ENCODE measurements at places on chromosomes 16 and 17.

DNA sequence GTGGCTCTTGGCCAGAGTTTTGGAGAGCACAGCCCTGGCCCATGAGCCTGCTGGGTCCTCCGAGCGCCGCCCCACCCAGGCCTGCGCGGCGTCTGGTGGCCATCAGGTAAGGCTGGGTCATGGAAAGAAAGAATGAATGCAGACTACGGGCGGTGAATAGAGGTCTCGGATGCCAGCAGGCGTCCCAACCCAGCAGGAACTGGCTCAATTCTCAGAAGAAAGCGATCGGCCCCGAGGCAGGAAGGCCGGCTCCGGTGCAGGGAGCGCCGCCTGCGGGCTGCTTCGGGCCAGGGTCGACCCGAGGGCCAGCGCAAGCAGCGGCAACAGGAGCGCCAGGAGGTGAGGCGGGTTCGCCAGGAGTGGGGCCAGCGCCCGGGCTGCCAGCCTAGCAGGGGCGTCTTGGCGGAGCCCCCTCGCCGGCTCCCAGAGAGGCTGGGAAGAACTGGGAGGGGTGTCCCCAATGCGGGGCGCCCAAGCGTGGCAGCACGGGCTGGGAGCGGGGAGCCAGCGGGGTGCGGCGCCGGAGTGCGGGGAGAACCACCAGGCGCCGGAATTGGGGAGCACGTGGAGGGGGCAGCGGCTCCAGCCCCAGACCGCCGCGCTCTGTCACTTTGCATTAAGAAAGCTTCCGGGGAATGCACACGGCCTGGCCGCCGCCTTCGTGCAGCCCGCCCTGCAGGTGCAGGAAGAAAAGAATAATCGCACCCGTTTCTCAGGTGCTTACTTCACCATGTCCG lies 7.1 kb upstream of the TMC5 start:
- DNase-seq: no peak

DNA sequence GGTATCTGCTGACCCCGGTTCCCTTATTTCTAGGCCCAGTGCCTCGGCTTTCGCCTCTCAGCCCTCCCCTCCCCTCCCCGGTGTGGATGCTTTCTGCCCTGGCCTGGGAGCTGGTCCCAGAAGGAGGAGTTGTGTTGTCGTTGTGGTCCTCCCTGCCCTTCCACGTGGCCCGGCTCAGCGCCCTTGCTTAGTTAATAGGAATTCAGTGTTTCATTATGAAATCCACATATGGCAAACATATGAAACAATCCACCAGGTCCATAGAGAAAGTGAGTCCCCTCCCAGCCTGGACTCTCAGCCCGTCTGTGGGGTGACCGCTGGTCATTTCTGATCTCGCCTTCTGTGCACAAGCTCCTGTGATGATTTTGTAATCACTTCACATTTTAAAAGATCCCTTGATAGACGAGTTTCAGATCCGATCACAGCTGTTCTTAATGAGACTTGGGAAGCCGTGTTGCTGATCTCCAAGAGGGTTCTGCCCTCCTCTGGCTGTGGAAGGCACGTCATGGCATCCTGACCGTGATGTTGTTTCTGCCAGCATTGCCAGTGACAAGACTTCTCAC lies 112.1 kb downstream of the BANP start:
- DNase-seq: peak; percentile 58

DNA sequence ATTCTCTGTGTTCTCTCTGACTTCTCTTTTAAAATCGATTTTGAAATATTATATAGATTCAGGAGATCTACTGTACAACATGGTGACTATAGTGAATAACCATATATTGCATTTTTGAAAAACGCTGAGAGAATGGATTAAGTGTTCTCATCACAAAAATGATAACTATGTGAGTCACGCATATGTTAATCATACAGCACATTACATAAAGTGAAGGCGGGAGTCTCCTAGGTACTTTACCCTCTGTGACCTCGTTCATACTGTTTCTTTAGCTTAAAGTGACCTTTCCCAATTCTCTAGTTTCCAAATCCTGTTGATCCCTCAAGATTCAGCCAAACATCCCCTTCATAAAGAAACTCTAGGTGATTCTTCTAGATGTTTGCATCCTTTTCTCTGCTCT lies 3.1 kb upstream of the KRTAP3-2 start:
- no peak for DNase-seq

GRCh38 chr17:15440347-15440746 lies 27.1 kb downstream of the CDRT4 start:
- DNase-seq: no peak

DNA sequence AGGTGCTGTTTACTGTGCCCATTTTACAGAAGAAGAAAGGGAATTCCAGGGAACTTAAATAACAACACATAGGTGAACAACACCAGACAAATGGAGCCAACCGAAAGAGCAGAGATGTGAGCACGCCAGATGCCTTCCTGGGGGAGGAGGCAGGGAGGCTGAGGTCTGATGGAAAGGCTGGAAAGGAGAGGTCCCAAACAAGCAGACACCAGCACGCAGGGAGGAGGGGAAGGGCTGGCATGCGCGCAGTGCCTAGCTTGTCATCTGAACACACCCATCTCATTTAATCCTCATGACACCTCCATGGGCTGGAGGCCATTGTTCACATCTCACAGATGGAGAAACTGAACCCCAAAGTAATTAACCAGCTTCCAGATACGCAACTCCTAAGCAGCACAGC lies 20.9 kb upstream of the CACNG5 start:
- DNase-seq: no peak

- no peak for DNase-seq
Observed at GRCh38 chr17:64216338-64217248, 46.5 kb downstream of the TEX2 start.

DNA sequence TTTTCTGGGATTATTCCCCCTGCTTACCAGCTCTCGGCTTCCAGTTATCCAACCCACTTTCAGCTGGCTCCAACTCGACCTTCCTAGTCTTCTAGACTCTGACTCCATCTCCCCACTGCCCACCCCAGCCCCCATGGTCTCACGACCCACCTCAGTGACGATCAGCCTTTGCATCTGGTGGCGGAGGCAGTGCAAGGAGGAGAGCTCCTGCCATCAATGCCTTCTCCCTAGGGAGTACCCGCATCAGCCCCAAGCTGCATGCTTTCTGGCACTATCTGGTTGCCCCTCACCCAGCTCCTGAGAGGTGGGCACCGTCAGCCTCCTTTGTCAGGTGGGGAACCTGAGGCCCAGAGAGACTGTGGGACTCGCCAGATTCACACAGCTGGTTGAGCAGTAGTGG lies 72.6 kb upstream of the RPL38 start:
- no peak for DNase-seq

GRCh38 chr16:11511328-11511727 lies 75.4 kb downstream of the LITAF start:
- DNase-seq: no peak

GRCh38 chr16:68197250-68197649 lies 38.7 kb downstream of the ESRP2 start:
- no peak for DNase-seq

- no peak for DNase-seq
Observed at GRCh38 chr17:82978765-82979349, 100.6 kb upstream of the METRNL start.

DNA sequence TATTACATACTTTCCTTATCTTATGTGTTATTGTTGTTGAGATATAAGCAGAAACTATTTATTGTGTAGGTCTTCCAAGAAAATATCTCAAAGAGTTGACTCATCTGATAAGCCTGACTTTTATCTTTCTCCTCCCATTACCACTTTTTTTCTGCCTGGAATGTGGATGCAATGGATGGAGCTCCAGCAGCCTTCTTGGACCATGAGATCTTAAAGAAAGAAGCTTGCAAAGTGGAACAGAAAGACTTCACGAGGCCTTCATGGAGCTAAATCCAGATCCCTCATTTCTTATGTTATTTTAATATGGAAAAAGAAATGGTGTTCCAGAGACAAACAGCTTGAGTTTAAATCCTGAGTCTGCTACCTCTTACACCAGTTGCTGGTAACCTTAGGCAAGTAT lies 237.6 kb upstream of the FOXF1 start:
- DNase-seq: no peak

- peak; percentile 92 for DNase-seq
Observed at GRCh38 chr16:28879841-28880588, 1.7 kb downstream of the ATP2A1 start.

DNA sequence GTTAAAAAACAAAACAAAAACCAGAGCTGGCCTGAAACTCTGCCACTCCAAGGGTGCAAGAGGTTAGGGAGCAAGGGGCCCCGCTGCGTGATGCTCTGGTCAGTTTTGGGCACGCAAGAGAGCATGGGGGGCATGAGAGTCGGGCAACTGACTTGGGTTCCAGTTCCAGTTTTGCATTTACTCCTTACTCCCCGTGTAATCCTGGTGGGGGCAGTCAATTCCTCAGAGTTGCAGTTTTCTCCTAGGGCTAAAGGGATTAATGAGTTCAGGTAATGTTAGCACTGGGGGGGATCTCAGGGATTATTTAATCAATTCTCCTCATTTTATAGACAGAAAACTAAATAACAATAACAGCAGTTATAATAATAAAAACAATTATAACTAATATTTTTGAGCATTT lies 72.9 kb upstream of the PMFBP1 start:
- no peak for DNase-seq

DNA sequence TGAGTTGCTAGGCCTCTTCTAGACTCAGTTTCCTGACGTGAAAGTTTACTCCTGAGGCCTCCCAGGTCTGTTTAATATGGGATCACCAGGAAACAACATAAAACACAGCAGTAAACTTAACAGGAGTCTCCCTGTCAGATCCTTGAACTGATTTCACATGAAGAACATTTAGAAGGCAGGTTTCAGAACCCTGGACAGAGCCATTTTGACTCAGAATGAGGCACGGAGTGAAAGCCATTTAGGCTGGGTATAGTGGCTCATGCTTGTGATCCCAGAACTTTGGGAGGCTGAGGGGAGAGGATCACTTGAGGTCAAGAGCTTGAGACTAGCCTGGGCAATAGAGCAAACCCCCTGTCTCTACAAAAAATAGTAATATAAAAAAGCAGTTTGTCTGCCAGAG lies 289.1 kb downstream of the CA10 start:
- DNase-seq: no peak

- DNase-seq: no peak
Observed at GRCh38 chr16:3988011-3988410, 107.5 kb upstream of the CREBBP start.

- DNase-seq: no peak
Observed at GRCh38 chr16:51888016-51888415, 658.9 kb downstream of the TOX3 start.

GRCh38 chr16:82271636-82272035 lies 101.6 kb upstream of the MPHOSPH6 start:
- DNase-seq: no peak

GRCh38 chr17:18218756-18219415 lies 6.5 kb upstream of the LLGL1 start:
- DNase-seq: no peak

DNA sequence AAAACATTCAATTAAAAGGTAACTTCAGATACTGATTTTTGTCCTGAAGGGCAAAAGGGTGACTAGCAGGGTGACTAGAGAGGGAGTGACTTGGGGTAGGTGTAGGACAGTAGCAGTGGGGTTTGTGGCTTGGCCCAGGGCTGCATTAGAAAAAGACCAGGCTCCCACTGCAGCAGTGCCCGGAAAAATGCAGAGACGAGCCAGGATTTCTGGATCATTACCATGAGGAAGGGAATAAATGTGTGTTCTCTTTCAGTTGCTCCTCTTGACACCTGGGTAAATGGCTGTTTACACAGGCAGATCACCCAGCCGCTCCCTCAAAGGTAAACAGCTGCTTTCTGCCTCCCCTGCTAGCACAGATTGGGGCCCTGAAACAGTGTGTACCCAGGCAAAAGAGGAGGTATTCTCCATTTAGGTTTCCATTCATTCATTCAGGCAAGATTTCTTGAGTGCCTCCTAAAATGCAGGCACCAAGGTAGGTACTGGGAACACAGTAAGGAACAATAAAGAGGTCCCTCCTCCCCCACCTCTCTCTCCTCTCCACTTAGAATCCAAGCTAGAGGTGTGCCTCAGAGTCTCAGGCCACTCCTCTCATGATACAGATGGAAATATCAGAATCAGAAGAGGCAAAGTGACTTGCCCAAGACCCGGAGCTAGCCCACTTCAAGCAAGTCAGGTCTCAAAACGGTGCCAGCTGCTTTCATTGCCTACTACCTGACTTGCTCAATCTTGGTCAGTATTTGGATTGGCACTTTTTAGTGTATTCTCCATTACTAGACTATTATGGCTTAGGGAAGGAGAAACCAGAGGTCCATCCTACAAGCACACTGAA lies 15.2 kb upstream of the TOX3 start:
- no peak for DNase-seq

- no peak for DNase-seq
Observed at GRCh38 chr16:53775821-53776431, 72.0 kb downstream of the FTO start.

- DNase-seq: no peak
Observed at GRCh38 chr16:30961384-30961783, 3.8 kb downstream of the SETD1A start.

GRCh38 chr16:89149386-89149785 lies 22.2 kb upstream of the CDH15 start:
- DNase-seq: no peak

DNA sequence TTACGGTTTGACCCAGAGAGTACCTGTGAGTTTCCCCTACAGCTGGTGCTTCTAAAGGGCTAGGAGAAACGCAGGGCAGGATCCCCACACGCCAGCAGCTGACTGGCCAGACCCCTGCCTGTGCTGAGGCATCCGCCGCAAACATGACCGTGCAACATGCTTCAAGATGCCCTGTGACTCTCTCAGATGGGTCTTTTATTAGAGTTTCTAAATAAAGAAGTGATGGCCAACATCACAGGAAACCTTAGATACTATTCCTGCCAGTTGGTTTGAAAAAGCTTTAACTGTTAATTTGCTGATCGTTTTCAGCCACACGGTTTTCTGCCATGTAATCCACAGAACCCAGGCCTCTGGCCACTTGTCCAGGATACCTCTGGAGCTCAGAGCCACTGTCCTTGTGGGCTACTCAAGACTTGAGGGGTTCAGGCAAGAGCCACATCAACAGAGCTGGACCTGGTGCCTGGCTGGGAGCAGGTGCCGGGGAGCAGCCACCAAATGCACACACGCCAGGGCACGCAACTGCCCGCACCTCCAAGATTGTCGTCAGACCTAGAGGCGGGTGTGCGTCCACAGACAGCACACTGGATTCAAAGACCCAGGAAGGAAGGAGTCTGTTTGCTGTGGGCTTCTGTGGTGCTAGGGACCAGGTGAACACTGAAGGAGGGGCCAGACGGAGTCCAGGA lies 118.4 kb downstream of the ZNF778 start:
- peak; percentile 26 for DNase-seq

DNA sequence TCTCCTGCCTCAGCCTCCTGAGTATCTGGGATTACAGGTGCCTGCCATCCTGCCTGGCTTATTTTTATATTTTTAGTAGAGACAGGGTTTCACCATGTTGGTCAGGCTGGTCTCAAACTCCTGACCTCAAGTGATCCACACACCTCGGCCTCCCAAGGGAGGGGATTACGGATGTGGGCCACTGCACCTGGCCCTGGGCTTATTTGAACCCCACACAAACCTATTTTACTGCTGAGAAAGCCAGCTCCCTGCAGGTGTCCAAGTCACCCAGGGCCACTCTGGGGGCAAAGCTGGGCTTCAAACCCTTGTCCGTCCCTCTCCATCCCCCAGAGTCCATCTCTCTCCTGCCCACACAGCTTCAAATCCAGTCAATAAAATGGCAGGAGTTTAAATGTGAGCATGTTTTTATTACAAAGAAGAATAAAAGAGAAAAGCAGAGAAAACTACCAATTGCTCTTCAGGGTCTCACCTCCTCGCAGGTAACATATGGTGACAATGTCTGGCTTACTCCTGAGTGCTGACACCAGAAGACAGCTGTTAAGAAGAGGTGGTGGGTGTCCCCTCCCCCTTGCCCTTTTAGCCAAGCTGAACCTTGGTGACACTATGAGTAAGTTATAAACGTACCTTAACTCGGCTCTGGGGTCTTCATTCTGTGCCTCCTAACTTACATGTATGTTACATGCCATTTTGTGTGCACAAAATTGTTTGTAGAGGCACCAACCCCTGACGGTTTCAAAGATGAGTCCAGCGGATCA lies 45.4 kb downstream of the LAT start:
- DNase-seq: no peak
